ENCODE measurements at places on chromosomes 6 and 20.

DNA sequence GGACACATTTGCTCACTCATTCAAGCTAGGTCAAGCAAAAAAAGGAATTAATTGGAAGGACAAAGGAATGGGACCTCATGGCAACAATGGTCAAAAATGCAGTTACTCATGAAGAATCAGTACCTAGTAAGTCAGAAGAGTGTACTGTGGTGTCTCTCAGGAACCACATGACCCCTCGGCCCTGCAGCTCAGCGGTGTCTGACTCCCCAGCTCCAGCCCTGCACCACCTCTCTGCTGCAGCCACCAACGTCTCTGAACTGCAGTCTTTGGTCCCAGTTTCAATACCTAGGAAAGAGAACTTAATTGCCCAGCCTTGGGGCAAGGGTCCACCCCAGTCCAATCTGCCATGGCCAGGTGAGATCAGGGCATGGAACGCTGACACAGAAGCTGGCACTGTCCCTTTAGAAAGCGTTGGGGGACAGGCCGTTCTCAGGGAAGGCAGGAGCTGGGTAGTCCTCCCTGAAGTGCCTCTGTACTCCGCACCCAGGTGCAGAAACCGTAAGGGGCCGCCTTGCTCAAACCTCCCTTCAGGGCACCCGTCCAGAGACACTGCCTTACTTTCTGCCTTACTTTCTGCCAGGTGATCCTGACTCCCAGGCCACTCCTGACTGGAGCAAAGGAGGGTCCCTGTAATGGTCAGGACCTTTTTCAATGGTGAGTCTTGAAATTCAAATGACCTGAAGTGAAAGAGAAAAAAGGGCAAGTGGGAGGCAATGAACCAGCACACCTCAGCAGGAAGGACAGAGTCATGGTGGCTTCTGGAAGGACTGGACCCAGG lies 13.2 kb upstream of the NELFCD start:
- DNase-seq, result no peak

DNA sequence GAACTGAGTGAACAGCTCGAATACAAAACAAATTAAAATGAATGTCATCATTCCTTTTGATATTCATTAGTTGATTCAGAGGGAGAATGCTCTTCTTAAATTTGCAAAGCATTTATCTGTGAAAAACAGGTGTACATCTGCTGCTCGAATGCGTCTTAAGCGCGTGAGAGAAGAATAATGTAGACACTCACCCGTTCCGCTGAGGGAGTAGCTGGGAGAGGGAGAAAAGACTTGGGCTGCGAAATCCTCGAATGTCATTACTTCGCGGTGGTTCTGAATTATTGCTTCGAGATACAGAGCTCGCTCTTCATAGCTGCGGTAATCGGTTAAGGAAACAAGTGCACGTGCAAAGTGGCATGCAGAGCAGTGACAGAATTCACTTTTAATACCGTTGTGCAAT lies 43.9 kb downstream of the INSM1 start:
- no peak for DNase-seq

GRCh38 chr6:40477246-40478126 lies 109.7 kb downstream of the LRFN2 start:
- DNase-seq, result no peak

- DNase-seq, result no peak
These were observed 101.1 kb downstream of the YTHDF1 start for GRCh38 chr20:63114693-63115311.

GRCh38 chr6:134359302-134359701 lies 41.4 kb upstream of the SGK1 start:
- no peak for DNase-seq

DNA sequence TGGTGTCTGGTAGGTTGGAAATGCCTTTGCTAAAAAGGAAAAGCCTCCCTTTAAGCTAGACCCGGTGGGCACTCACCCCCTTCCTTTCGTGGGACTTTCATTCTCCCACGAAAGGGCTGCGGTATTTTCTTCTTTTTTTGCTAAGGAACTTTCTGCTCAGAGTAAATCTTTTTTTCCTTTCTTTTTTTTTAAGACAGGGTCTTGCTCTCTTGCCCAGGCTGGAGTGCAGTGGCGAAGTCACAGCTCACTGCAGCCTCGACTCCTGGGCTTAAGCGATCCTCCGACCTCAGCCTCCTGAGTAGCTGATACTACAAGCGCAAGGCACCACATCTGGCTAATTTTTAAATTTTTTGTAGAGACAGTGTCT lies 4.0 kb downstream of the TP53TG5 start:
- DNase-seq, result no peak

DNA sequence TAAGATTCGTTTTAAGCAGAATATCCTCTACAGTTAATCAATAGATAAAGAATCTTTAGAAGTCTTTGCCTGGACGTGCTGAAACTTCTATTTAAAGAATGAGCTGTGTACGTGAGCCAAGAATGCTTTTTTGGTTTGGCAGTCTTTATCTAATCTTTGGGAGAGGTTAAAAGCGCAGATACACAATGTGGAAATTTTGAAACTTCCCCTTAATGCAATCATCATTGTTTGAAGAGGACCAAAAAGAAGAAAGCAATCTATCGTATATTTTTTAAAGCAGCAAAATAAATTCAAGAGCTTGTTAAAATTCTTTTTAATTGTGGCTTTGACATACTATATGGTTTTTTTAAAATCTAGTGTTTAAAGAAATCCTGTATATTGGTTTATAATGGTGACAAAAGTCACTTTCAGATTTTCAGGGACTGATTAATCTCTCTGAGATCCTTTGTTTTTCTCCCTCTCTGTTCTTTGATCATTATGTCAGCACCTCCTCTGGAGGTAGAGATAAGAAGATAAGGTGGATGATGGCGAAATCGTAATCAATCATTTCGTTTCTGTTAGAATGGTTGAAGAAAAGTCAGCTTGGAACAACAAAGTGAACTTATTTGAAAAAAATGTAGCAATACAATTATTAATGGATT lies 92.1 kb upstream of the FAM184A start:
- no peak for DNase-seq

Measured in fibroblast of skin of left biceps (primary cell).